D721Med (cell line): ENCODE measurements at places on chromosomes 12 and 14.
A peak's percentile ranks its signal among the peaks of the same experiment; 100 is the strongest.

DNA sequence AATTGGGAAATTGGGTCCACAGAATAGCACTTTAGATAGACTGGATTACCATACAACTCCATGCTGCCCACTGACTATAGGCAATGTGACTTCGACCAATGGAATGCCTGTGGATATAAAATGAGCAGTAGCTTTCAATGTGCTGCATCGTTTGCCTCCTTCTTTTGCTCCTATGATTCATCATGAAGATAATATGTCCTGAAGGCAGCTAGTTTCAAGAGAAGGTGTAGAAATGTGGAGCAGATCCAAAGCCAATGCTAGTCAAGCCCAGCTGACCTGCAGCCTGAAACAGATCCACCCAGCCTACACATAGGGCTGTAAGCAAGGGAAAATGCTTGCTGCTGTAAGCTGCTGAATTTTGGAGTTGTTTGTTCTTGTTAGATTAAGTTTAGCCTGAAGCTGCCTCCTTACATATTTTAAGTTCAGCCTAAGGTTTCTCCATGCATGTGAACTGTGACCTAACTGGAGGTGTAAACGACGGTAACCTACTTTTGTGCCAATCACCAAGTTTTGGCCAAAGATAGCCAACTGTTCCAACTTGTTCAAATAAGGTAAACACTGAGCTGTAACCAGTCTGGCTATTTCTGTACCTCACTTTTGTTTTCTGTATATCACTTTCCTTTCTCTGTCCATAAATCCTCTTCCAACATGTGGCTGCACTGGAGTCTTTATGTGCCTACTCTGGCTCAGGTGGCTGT, 169.1 kb upstream of the AVPR1A start:
- DNase-seq: no peak

DNA sequence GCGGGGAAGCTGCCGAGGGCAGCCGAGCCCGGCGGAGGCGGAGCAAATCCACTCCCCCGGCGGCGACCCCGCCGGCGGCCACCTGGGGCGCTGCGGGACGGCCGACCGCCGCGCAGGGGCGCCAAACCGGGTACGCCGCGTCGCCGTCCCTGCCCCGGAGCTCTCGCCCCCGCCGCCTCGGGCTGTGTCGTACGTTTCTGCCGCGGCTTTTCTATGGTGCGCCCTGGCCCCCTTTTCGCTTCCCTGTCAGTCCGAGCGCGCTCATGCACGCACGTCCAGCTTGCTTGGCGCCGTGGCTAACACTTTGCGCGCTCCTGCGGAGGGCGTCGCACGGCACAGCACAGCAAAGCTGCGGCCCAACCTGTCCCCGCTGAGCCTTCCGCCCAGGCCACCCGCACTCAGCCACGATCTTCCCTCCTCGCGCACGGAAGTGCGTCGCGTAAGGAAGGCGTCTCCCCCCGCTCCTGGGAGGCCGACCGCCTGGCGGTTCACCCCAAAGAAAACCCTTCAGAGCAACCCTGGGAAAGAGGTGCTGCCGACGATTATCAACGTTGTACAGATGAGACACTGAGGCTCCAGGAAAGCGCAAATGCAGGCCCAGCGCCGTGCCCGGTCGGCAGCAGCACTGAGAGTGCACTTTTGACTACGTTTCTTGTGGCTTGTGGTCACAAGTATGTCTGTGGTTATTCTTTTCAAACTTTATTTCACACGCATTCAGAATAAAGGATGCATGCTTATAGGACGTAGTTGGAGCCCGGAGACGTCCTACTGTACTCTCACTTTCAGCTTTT, at the start of gene HECTD1:
Gene HECTD1 (minus strand): TSS at position 39 of the 791 bp plus-strand sequence. CDS start 1,857 bp downstream, outside the sequence.
- peak; percentile 76 for DNase-seq

DNA sequence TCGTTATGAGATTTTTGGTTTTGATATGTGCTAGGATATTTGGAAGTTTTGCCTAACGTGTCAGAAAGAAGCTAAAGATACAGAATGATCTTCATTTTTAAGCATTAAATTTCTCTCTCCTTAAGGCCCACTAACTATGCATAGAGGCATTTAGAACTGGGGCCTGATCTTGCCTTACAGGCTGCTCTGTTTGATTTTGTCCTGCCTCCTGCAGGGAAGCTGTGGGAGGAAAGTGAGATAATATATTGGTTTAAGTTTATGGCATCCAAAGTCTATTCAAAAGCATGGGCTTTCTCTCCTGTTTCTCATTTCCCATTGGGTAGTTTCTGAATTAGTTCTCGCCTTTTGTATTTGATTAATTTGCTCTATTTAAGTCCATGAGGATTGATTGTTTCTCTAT, 250.3 kb upstream of the FBXO33 start:
- DNase-seq: no peak

DNA sequence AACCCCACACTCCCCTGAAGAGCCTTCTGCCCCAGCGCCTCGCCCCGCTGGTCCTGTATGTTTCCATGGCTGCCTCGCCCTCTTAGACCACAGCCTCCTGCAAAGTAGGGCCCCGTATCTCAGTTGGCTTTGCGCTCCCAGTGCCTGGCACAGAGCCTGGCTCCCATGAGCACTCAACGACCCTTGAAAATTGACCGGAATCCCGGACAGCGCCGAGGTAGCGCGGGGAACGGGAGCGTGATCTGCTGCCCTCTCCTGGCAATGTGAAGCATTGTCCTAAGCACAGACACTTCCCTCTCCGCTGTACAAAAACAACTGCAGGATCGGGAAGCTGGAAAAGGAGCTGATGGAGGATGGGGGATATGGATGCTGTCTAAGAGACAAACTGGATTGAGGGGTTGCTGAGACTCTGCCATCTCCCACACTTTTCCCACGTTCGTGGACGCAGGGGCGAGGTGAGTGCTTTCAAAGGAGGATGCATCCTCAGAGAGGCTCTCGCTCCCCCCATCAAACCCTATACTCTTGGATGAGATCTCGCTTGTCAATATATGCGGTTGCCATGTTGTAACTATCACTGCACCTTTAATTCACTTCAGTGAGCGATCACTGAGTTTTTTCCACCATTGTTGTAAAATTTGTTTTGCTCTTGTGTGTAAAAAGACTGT, 10.7 kb upstream of the FKBP4 start:
- DNase-seq: peak; percentile 50

- no peak for DNase-seq
Observed at GRCh38 chr12:59115526-59115925, 195.2 kb upstream of the LRIG3 start.

DNA sequence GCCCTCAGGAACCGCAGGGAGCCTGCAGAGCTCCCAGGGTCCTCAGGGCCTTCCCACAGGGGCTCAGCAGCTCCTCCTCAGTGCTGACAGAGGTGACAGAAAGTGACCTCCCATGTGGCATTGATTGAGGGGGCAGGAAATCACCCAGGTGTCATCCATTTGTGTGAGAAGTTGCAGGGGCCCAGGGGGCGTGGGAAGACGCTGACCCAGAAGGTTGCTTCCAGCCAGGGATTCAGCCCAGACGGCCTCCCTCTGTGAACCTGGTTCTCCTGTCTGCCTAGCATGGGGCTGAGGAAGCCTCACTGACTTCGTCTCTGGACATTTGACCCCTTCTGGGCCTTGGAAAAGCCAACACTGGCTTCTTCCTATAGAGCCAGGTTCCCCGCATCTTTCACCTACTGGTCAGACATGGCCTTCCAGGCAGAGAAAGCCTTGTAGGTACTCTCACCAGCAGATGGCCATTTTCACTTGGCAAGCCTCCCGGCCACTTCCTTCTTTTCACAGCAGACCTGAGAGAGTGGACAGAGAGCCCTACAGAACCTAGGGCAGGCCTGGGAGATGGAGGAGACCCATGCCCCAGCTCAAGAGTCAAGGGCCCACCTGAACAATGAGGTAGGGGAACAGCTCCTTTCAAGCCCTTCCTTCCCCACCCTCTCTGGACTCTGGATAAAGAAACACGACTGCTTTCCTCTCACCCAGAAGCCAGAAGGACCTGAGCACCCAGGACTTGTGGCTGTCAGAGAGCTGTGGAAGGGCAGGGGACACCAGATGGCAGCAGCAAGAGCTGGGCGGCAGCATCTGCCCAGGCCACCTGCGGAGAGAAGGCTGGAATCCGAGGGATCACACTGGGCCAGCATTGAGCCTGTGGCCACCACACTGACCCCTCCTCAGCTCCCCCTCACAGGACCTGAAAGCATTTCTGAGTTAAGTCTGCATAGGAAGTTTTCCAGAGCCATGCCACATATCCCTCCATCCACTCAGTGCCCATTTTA, 377.8 kb downstream of the DPF3 start:
- DNase-seq: no peak

- DNase-seq: no peak
Observed at GRCh38 chr12:1204581-1205121, 213.6 kb downstream of the ERC1 start.
